Stimulated activated CD4-positive, alpha-beta T cell treated with anti-CD3 and anti-CD28 coated beads, TNF-alpha, amount 100 ng/mL, for 1 hour (primary cell): ENCODE measurements at places on chromosomes 16 and 17.

GRCh38 chr17:69928611-69929010 lies 146.4 kb upstream of the KCNJ16 start:
- DNase-seq, result no peak

DNA sequence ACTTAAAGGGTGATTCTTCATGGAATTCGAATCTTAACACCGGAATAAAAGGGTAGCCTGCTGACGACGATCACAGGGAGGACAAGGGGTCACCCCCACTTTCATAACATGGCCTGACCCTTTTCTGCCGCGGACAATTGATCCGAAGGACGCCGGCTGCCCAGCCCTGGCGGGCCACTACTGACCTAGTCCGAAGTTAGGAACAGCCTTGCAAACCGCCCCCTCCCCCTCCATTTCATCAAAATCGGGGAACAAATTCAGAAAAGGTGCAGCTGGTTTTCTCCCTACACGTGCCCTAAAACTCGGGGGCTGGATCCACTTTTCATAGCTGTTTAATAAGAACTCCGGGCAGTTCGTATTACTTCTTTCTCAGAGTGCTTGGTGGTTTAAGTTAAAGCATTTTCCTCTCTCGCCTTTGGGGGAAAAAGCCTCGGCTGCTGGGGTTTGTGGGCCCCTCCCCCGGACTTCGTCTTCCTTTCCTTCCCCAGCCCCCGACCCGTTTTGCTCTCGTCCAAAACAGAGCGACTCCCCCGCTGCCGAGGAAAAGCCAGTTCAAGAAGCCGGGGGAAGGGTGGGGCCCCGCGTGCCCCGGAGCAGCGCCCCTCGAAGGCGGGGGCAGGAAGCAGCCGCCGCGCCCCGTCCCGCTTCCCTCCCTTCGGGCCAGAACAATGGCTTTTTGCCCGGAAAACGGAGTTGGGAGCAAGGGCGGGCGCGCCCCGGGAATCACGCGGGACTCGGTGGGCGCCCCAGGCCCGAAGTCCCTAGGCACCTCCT lies 641 bp upstream of the CBX2 start:
- no peak for DNase-seq

DNA sequence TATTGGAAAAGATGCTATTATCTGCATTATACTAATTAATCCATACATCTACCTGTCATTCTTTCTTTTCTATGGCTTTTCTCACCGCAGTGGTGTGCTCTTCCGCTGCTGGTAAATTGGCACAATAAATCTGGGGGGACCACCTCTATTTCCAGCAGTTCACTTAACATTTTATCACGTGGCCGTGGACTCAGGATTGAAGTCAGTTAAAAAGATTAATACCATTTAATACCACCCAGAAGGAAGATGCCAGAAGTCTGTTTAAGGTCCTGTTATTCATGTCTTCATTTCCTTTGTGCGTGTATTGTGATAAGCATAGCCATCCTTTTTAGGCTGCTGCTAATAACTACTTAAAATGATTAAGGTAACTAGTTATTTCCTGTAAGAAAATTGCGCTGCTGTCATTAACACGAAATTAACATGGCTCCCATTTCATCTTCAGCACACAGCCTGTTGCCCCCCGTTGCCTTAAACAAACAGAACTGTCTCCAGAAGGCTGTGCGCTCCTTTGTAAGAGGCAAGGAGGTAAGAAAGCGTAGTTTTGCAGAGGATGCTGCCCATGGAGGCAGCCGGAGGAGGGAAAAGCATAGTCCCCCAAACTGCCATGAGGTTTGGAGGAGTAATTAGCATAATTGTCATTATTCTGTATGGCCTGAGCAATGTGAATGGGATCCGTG lies 414.4 kb downstream of the UTP18 start:
- DNase-seq, result no peak

DNA sequence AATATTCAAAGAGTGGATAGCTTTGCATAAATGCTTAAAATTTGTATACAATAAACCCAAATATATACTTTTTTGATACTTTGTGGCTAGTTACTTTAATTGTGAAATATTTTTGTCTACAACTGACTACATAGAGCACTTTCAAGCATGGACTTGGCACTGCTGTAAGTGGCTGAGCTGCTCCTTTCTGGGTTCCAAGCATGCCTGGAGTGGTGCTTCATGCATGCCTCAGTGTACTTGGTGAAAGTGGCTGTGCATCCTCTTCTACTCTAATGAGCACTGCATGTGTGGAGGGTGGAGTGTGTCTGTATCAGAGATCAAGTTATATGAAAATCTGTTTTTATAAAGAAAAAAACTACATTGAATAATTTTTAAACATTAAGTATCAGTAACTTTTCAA lies 94.1 kb downstream of the OMG start:
- DNase-seq, result no peak

GRCh38 chr17:50590946-50591737 lies 30.6 kb downstream of the CACNA1G start:
- DNase-seq, result no peak

GRCh38 chr17:65433592-65433991 lies 127.9 kb downstream of the AXIN2 start:
- no peak for DNase-seq

DNA sequence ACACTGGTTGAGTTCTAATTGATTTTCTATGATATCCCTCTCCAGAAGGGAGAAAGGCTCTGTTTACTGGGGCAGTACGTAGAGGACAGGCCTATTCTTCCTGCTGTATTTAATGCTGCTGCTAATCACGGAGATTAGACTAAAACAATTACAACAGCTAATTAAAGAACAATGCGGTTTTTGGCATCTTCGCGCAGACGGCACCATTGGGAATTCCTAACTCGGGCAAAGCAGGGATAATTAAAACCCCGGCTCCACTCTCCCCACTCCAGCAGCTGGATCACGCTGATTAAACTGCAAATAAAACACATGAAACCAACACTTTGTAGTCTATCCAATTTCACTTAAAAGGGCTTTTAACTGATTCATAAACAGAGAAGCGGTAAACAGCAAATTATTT lies 147.6 kb downstream of the XYLT1 start:
- DNase-seq, result no peak

GRCh38 chr16:19033761-19034160 lies 33.7 kb upstream of the COQ7 start:
- DNase-seq, result no peak

DNA sequence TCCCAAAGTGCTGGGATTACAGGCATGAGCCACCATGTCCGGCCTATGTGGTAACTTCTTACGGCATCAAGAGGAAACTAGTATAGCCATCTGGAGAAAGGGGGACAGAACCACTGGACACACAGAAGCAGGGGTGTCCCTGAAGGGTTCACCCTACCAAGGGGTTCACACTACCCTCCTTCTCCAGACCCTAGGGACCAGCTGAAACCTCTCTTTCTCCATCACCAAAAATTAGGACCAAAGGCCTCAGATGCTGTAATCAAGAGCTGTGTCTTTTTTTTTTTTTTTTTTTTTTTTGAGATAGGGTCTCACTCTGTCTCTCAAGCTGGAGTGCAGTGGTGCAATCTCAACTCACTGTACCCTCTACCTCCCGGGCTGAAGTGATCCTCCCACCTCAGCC lies 33.2 kb downstream of the ZFHX3 start:
- no peak for DNase-seq

DNA sequence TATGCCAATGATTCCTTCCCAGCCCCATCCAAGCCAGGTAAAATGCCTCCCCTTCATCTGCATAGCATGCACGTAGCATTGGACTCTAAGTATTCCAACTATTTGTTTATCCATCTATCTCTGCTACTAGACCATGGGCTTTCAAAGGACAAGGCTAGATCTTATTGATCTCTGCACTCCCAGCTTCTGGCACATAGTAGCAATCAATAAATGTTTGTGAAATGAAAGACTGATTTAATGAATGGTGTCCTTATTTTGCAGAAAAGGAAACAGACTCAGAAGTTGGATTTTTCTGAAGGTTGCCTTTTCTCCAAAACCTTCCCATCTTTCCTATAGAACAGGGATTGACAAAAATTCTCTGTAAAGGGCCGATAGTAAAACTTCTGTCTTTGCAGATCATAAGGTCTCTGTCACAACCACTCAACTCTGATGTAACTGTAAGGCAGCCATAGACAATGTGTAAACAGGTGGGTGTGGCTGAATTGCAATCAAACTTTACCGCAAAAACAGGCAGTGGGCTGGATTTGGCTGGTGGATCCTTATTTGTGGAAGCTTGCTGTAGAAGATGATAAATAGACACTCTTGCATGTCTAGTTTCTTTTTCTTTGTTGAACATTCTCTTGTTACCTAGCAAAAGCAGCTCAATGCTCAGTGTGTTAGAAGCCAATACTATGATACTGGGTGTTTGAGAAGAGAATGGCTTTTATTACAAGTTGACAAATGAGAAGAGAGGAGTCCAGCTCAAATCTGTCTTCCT lies 7.6 kb upstream of the CMTR2 start:
- no peak for DNase-seq

GRCh38 chr17:7967751-7968150 lies 34.7 kb upstream of the GUCY2D start:
- DNase-seq, result no peak

DNA sequence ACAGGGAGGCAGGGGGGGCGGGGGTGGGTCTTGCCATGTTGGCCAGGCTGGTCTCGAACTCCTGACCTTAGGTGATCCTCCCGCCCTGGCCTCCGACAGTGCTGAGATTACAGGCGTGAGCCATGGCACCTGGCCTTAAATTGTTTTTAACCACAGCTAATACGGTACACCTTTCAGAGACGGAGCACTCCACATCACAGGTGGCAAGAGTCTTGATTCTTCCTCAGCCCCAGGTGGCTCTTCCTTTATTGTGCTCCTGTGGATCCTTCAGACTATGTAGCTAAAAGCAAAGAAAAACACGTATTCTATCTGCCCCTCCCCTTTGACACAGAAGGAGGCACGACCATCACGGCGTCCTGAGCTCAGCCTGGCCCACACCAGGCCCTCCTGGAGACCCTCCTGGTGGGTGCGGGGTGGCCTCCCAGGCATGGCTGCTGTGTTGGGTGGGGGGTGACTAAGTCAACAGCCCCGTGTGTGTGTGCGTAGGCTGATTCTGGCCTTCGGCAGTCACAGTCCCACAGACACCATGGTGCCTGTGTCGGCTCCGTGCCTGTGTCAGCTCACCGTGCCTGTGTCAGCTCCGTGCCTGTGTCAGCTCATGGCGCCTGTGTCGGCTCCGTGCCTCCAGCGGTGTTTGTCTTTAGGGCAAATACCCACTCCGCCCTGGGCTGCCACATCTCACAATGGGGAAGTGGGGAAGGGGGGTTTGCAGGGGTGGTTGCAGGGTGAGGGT lies 10.8 kb upstream of the SECTM1 start:
- DNase-seq, result no peak
